GM23248 (cell line): ENCODE measurements at places on chromosomes 7 and 10. TPM values are rescaled to one million over a fixed set of nuclear protein-coding genes. Genes with fewer than 3 reads are reported as not detected.

Gene TSPAN15
- polyA plus RNA-seq, result 0.29 and 0.34 TPM in 2 replicates

Gene CTAGE6
- polyA plus RNA-seq, result not detected in 2 replicates

Gene CALHM1
- polyA plus RNA-seq, result 0.08 TPM in 1 of 2 replicates, not detected in the other

GRCh38 chr7:84231157-84231556 is 36.6 kb upstream of the SEMA3A start:
- DNase-seq, result peak; percentile 70

GRCh38 chr10:49369216-49370162 is 26.4 kb downstream of the DRGX start:
- no peak for DNase-seq

GRCh38 chr7:33099154-33099940 is 9.9 kb downstream of the RP9 start:
- no peak for DNase-seq

- DNase-seq, result peak; percentile 77
These were observed 14.5 kb downstream of the VWDE start for GRCh38 chr7:12389089-12389700.

GRCh38 chr10:52514481-52514880 is 200.4 kb downstream of the DKK1 start:
- DNase-seq, result no peak

DNA sequence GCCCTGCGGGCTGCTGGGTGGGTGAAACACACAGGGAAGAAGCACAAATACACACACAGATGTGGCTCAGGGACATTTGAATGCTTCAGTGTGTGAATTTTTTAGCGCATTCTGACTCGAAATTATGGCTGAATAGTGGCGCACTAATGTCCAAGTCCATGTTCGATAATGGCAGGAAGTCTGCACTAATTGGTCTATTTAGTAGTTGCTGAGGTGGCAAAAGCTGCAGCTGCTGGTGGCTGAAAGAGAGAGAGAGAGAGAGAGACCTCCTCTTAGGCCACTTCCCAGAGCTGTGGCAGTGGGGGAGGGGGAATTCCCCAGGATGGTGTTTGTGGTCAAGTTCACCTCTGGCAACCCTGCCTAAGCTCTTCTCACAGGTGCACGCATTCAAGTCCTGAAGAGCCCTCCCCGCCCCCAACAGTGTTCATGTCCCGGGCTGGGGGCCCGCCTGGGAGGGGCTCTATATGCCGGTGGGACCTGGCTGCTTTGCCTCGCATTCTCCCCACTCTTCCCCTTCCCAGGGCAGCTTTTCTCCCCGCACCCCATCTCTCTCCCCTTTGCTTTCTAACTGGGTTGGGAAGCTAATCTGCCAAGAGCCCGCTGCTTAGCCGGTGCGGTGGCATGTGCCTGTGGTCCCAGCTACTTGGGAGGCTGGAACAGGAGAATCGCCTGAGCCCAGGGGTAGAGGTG is 6.0 kb upstream of the MNX1 start:
- no peak for DNase-seq
